ENCODE measurements at places on chromosomes 5 and 9.

GRCh38 chr9:137423514-137424291, 510 bp downstream of the NOXA1 start:
- DNase-seq, result peak; percentile 47

- no peak for DNase-seq
Observed at GRCh38 chr5:134215757-134216156, 10.1 kb downstream of the PPP2CA start.

GRCh38 chr5:172235827-172236736, 42.1 kb downstream of the EFCAB9 start:
- DNase-seq, result no peak

DNA sequence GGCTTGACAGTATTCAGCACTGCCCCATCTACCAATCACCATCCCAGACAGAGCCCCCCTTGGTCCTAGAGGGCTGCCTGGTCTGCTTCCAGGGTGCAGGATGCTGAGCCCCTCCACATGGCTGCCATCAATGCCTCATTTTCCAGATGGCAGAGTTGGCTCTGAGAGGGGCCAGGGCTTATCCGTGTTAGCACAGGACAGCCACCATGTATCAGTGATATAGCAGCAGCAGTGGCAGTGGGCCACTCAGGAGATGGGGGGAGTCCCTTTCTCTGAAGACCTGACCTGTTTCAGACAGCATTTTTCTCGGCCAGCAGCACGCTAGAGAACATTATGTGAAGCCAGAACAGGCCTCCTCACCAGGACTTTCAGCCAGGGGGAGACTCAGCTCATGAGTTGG, 1.6 kb upstream of the SMIM32 start:
- DNase-seq, result no peak

GRCh38 chr5:115433918-115434317, 110.7 kb downstream of the FEM1C start:
- peak; percentile 41 for DNase-seq

- DNase-seq, result no peak
Observed at GRCh38 chr9:137195525-137196220, 4.9 kb downstream of the TPRN start.

GRCh38 chr5:132394667-132395259, 25.3 kb downstream of the SLC22A5 start:
- no peak for DNase-seq

- DNase-seq, result no peak
Observed at GRCh38 chr9:76626980-76627379, 137.3 kb upstream of the PCA3 start.

DNA sequence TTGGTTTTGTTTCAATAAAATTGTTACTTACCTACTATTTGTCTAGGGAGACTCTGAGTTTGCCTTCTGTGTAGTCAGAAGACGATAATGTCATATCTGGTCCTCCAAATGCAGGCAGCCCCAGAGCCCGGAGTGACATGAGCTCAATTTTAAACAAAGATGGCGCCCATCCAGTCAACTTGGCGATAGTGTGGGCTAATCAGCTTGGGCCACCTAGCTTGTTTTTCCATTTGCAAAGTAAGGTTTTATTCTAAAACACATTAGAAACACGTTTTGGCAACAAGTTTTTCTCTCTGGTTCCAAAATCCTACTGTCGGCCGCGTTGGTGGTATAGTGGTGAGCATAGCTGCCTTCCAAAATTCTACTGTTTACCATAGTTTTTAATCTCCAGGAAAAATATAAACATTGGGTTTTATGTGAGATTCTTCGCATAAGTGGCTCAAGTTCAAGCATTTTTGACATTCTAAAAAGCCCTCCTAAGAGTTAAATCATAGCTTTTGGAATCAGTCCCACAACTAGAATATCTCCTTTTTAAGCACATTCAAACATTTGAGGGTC, 13.2 kb downstream of the TSC1 start:
- DNase-seq, result no peak

DNA sequence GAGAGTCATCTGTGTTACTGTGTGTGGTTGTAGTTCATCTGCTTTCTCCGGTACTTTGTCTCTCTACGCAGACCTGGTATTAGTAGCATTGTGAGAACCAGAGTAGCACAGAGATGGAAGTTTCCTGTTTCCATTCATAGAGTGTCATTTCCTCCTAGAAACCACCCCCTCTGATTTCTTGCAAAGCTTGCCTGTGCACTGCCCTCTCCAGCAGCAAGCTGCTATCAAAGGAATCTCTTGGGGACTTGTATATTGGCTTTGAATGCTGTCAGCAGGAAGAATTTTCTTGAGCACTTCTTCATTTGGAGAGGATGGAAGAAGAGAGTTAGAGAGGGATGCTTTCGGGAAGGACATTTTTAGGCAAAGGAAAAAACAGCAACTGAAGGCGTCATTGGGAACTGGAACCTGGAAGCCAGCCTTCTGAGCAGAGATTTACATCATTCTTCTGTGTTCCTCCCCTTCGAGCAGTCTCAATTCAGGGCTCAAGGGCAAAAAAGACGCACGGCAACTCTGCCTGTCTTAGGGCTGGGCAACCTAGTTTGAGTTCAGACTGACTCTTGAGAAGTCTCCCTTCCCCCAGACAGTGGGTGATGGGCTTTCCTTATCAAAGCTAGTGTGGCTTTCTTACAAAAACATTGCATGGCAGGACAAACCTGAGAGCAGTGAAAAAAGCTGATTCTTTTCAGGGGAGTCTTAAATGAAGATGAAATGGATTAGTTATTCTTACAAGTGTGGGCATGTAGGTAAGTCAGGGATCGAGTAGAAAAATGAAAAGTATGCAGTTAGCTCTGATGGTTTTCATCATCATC, 226.3 kb downstream of the AOPEP start:
- DNase-seq, result no peak

DNA sequence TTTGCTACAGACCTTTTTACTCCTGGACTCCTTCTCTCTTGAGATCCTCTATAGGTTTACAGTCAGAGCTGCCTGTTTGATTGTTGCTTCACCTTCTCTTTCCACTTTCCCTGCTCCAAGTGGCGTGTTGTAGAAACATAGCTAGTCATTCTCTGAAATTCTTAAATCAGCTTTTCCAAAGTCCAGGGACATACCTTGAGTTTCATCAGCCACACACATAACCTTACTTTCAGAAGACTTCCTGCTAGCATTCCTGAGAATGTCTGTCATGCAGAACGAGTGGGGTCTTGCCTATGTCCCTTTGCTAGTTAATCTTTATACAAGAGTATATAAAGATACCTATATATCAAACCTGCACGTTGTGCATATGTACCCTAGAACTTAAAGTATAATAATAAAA, 230.3 kb upstream of the ZNF462 start:
- DNase-seq, result no peak

DNA sequence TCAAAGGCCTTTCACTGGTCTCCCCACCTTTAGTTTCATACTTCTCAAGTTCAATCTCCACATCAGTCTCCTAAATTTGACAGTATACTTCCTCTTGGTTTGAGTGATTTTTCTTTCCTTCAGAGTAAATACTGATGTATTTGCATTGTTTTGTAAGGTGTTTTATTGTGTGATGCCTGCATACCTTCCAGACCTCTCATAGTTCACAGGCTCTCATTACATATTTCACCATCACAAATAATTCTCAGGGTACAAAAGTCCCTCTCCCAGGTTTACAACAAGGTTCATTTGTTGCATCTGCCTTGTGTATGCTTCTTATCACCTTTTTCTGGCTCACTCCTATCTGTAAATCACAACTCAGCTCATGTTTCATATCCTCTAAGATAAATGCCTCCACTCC, 22.2 kb upstream of the TUSC1 start:
- DNase-seq, result no peak

GRCh38 chr9:91515074-91515687, 91.5 kb upstream of the NFIL3 start:
- peak; percentile 63 for DNase-seq

DNA sequence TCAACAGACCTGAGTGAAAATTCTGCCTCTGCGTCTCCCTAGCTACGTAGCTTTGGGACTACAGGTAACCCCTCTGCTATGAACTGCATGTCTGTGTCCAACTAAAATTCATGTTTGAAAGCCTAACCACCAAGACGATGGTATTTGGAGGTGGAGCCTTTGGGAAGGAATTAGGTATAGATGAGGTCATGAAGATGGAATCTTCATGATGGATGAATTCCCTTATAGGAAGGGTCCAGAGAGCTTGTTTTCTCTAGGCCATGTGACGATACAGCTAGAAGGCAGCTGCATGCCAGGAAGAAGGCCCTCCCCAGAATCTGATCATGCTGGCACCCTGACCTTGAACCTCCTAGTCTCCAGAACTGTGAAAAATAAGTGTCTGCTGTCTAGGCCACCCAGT, 296.4 kb downstream of the SLIT3 start:
- DNase-seq, result no peak

GRCh38 chr9:87826331-87826730, 56.3 kb upstream of the SPATA31E1 start:
- DNase-seq, result no peak

DNA sequence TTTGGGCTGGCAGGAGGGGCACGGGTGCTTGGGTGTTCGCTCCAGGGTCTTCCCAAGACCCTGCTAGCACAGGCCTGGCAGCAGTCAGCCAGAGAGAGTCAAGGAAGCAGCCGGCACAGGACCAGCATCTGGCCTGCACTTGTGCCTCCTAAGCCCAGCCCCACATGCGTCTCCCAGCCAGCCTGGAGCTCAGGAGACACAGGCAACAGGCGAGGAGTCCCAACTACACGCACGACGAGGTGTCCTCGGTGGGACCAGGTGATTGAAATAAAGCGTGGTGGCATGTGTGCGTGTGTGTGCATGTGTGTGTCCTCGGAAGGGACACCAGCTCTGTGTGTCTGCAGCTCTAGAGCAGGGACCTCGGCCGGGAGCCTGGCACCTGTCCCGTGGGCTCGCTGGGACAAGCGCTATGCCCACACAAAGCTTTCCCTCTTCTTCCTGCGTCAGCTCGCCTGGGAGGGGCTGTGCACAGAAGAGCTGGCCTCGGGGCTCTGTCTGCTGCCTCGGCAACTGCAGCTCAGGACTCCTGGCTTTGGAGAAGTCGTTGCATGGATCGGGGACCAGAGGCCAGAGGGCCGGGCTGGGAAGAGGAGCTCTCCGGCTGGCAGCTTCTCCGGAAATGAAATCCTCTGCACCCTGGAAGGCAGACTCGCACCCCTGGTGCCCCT, 14.7 kb upstream of the SLC9A3 start:
- no peak for DNase-seq

DNA sequence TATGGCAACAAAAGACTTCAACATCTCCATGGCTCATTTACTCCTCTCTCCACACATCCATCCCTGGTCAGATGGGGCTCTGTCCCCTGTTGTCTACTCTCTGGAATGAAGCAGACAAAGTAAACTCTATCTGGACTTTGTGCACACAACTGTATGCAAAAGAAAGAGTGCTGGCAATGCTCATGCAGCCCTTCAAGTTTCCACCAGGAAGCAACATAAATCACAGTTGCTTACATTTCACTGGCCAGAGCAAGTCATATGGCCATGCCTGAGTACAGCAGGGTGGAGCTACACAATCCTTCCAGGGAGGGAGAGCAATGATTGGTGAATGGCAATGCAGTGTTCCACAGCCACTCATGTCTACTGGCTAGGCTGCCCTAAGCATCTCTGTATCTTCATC, 12.4 kb upstream of the SHC3 start:
- no peak for DNase-seq

GRCh38 chr9:108911820-108912219, 22.1 kb downstream of the ELP1 start:
- no peak for DNase-seq

DNA sequence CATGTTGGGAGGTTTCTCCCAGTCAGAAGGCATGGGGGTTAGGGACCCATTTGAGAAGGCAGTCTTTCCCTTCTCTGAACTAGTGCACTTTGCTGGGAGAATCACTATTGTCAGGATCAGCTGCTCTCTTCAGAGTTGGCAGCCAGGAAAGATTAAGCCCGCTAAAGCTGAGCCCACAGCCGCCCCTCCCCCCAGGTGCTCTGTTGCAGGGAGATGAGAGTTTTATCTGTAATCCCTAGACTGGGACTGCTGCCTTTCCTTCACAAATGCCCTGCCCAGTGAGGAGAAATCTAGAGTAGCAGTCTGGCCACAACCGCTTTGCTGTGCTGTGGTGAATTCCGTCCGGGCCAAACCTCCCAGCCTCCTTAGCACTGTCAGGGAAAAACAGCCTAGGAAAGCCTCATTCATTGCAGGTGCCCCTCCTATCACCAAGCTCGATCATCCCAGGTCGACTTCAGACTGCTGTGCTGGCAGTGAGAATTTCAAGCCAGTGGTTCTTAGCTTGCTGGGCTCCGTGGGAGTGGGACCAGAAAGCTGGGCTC, 69.8 kb downstream of the CNTLN start:
- DNase-seq, result no peak

DNA sequence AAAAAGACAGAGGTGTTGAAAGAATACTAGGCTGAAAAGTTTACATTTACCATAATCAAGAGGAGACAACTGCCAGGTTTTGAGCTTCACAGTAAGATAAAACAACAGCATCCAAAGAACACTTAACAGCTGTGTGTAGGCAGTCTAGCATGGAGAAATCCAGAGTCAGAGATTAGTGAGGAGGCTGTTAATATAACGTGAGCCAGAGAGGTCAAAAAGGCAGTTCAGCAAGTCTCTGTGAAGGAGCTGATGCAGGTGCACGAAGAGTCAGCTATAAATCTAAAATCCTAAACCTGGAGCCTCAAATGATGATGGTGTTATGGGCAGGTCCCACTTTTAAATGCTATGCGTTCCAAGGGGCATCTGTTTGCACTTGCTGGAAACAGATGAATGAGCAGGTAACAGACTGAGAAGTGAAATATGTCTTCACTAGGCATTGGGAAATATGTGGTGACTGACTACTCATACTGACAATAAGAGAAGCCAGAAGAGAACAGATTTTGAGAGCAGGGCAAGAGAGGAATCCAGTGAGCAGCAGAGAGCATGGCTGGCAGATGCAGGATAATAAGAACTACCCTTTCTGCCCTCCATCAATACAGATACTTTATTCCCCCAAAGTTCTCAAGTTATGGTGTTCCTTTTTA, 8.7 kb downstream of the APTX start:
- DNase-seq, result peak; percentile 30

DNA sequence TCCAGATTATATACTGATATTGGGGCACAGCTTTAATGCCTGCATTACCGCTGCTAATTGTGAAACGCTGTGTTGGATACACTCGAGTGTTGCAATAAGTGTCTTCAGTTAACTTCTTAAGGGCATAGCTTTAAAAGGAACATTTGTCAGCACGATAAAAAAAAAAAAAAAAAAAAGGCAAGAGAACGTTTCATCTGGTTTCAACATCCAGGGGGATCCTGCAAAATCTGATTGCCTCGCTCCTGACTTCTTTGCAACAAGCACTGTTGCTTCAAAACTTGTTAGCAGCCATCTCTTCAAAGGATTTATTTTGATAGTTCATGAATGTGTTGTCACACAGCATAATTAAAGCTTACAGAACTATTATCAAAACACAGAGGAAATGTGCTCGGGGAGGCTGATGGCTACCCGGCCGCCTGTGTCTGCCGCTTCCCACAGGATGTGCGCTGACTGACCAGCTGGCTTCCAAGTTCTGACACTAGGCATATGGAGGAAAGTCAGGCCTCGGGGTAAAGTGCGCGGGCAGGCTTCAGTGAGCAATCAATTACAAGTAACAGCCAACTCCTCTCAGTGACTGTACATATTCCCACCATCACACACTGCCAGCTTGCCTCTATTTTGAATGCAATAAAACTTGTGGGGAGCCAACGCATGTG, 77.7 kb downstream of the EBF1 start:
- DNase-seq, result peak; percentile 71

Data from inflammatory macrophage treated with lipopolysaccharide for 4 hours (primary cell).